ENCODE measurements at places on chromosomes 2 and 18.
A peak's percentile ranks its signal among the peaks of the same experiment; 100 is the strongest.

DNA sequence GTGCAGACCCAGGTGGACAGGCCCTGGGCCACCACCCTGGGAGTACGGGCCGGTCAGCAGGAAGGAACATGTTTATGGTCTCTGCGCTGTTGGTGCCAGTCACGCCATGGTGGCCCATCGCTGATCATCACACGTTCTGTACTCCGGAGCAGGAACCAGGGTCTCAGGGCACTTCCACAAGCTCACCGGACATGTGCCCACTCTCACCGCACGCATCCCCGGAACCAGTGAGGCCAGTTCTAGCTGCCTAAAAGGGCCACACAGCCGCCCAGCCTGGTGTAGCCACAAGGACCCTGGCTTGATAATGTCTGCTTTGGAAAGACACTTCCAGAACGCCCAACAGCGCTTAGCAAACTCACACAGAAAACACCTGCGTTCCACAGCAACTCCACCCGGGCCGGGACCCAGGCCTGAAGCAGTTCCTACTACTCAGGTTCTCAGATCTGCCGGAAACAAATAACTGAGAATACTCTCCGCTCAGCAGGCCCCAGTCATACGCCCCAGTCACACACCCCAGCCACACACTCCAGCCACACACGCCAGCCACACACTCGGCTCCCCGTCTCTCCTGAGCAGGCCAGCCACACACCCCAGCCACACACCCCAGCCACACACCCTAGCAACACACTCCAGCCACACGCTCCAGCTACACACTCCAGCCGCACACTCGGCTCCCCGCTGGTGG lies 123.3 kb downstream of the HDAC4 start:
- DNase-seq: no peak

GRCh38 chr2:160492401-160493226 lies 993 bp downstream of the RBMS1 start:
- DNase-seq: peak; percentile 56

DNA sequence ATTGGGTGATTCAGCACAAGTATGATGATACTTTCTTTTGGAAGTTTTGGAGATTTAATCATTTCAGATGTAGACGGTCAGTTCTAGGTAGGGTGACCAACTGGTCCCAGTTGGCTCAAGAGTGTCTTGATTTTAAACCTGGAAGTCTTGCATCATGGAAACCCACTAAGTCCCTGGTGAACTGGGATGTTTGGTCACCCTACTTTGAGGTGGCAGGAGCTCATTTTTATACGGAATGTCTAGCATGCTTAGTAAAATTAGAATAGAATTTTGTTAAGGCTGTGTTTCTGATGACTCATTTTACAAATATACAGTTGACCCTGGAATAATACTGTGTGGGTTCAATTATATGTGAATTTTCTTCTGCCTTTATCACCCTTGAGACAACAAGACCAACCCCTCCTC lies 61.5 kb upstream of the DOCK10 start:
- DNase-seq: peak; percentile 41

GRCh38 chr2:59968441-59968840 lies 585.0 kb downstream of the BCL11A start:
- DNase-seq: no peak

GRCh38 chr2:164826293-164827243 lies 15.1 kb downstream of the COBLL1 start:
- no peak for DNase-seq

- no peak for DNase-seq
These were observed 80.6 kb downstream of the NRP2 start for GRCh38 chr2:205762881-205763280.

DNA sequence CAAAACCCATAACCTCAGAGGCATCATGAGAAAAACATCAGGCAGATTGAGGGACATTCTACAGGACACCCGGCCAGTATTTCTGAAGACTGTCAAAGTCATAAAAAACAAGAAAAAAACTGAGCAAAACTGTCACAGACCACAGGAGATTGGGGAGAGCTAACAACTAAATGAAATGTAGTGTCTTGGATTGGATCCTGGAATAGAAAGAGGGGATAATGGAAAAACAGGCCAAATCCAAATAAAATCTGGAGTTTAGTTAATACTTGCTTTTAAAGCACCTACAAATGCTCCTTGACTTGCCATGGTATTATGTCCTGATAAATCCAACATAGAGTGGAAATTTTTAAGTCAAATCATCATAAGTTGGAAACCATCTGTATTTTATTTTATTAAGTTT lies 17.6 kb upstream of the CXCR1 start:
- DNase-seq: no peak

DNA sequence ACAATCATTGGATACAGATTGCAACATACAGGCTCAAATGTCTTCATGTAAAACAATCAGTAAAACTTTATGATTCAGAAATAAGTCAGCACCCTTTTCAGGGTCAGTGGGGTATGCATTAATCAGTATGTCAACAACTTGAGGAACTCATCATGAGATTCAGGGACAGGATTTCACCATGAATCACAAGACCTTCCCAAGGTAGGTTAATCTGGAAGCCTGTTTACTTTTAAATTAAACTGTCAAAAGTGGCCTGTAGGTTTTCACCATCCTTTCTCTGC lies 104.8 kb downstream of the SP100 start:
- peak; percentile 28 for DNase-seq

GRCh38 chr2:198347946-198348345 lies 543.6 kb downstream of the PLCL1 start:
- DNase-seq: no peak

DNA sequence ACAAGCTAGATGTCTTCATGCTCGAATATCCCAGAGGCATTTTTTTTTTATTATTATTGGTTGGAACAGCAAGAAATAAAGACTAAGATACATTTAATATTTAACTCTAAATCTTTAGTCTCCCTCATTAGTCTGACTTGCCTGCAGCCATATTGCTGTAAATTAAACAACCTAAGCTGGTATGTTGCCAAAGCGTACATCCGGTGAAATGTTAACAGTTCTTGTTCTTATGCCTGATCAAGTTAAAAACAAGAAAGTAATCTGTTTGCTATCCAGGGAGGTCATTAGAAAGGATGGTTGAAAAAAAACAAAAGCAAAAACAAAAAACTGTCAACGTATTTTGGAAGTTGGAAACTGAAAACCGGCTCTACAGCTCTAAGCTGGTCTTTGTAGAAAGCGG lies 125.9 kb upstream of the NABP1 start:
- no peak for DNase-seq

- DNase-seq: peak; percentile 5
These were observed 128.0 kb downstream of the ARL4C start for GRCh38 chr2:234368861-234369261.

- DNase-seq: no peak
These were observed 592.0 kb upstream of the LRRTM1 start for GRCh38 chr2:80896576-80896975.

- DNase-seq: no peak
These were observed 282.0 kb downstream of the RPRM start for GRCh38 chr2:153196378-153197058.

GRCh38 chr2:133641497-133641896 lies 73.2 kb upstream of the NCKAP5 start:
- no peak for DNase-seq

DNA sequence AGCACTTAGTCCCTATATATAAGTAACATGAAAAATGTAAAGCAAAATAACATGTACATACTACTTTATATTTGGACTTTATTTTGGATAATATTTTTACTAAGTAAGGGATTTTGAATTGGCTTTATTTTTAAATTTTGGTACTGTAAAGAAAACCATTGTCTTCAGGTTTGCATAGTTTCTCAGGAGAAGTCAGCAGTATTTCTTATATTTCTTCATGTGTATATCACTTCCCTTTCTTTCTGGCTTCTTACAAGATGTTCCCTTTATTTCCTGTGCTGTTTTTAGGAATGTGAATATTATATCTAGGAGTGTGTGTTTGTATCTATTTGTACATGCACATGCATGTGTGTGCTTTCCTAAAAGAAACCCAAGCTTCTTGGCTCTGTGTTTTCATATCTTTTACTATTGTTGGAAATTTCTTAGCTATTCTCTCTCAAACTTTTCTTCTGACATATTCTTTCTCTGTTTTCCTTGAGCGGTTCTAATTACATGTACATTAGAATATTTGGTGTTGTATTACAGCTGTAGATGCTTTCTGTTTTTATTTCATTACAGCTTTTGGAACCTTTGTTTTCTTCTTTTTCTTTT lies 1549.7 kb upstream of the ACVR2A start:
- no peak for DNase-seq

- no peak for DNase-seq
These were observed 100.4 kb downstream of the MMADHC start for GRCh38 chr2:149487189-149487588.

- peak; percentile 24 for DNase-seq
These were observed 97.2 kb downstream of the AGPS start for GRCh38 chr2:177489719-177490301.

GRCh38 chr18:48608581-48608980 lies 69.8 kb downstream of the CTIF start:
- DNase-seq: no peak

DNA sequence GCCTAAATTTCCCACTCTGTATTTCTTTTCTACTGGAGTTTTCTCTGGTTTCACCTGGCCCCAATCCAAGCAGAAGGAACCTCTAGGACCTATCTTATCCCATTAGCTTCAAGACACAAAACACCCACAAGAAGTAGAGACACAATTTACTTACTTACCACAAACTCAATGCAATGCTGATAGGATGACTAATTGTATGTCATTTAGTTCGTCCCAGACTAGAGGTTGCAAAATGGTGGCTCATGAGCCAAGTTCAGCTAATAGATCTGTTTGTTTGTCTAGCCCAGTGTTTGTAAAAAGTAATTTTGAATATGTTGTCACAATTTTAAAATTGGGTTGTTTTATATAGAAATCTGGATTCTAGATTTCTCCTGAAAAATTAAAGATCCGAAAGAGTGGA lies 34.7 kb upstream of the ZSWIM2 start:
- DNase-seq: no peak

- no peak for DNase-seq
These were observed 4.4 kb upstream of the SMAD7 start for GRCh38 chr18:48954886-48955819.

DNA sequence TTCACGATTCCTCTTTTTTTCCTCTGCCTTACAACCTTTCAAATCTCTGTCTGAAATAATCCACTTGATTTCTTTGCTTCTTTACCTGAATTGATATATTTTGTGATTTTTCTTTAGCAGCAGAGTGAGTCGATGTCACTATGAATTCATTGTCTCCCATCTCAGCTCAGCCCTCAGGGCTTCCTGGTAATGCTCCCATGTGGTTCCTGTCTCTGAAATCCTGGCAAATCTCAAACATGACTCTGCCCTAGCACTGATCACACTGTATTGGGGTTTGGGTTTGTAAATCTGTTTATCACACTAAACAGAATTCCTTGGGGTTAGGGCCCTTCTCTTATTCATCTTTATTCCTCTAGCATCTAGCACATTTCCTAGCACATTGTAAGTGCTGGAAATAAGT lies 43.0 kb upstream of the MSTN start:
- DNase-seq: no peak

- no peak for DNase-seq
These were observed 354.8 kb downstream of the DCC start for GRCh38 chr18:52694804-52695203.

DNA sequence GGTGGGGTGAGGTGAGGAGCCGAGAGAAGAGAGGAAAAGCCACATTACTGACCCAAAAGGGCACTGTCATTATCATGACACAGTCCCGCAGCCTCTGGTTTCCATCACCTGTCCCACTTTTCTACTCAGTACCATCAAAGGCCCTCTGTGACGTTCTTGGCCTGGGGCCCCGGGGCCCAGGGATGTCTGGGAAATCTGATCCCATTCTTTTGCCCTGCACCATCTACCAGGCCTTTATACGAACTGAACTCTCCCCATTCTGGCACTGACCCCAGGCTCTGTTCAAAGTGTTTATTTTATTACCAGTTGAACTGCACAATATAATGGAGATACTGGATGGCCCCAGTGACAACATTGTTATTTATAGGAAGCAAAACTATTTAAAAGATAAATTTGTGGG lies 89.1 kb downstream of the COL6A3 start:
- DNase-seq: no peak

DNA sequence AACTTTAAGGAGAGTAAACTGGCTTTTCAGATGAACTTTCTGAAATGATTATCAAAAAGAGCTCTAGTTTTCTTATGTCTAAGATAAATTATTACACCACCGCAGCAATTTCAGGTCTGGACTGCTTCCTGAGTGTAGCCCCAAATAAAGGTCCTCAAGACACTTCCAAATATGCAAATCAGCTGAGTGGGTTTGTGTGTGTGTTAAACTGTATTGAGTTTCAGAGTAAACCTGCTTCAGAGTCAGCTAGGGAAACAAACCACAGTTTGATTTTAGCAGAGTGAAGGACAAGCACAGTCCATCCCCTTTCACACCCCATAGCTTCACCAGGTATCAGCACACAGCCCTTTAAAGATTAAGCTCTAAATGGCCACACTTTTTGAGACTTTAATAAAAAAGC lies 168.7 kb downstream of the NRXN1 start:
- DNase-seq: no peak

DNA sequence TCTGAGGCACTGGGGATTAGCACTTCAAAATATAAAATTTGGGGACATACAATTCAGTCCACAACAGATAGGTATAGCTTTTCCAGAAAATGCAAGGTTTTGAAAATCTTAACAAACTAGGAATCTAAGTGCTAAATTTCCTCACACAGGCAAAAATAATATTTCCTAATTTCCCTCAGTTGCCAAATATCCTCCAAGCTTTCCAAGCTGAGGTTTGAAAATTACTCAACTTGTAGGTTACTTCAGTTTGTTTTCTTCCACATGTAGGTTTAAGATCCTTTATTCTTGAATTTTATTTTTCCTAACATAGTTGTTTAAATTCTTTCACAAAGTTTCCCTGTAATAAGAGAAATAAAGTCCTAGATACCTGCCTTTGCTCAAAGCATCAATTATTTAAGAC lies 192.9 kb upstream of the NRXN1 start:
- DNase-seq: no peak

DNA sequence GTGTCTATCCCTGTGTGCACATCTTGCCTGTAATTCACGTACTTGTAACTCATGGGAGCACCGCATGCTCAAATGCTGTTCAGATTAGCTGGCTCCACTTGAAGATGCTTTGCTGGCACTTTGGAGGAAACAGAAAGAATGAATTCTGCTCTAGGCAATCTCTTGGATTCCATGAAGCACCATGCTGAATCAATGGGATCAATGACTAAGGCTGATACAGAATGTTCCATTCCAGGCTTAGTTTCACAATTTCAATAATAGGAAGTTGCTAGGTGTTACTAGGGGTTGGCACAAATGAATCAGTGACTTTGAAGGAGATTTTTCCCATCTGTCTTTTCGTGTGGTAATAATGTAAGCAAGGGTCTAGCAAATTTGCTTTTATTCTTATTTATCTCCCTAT lies 328.8 kb downstream of the OSR1 start:
- DNase-seq: no peak

GRCh38 chr2:148623086-148623485 lies 21.5 kb upstream of the EPC2 start:
- no peak for DNase-seq
